ENCODE measurements at places on chromosomes 6 and 20. TPM values are rescaled to one million over a fixed set of nuclear protein-coding genes. Genes with fewer than 3 reads are reported as not detected.

GRCh38 chr6:85137865-85138264 lies 312.0 kb upstream of the NT5E start:
- no peak for DNase-seq

DNA sequence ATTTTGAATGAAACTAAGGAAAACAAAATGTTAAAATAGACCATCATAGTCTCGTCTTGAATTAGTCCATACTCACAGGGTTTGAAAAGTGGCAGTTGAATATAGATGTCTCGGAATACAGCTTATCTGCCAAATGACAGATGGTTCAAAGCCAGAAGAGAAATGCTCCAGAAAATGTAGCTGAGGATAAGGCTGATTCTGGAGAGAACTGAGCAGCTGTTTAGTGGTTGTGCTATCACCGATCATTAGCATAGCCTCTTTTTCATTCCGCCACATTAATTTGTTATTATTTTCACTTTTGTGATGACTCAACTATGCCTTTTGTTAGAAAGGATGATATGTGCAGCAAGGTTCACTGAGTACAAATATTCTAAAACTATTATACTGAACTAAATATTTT lies 390.2 kb upstream of the MAN1A1 start:
- DNase-seq, result no peak

GRCh38 chr6:107811591-107812218 lies 12.4 kb downstream of the SCML4 start:
- DNase-seq, result no peak

PTP4A1 gene
- 17.8 TPM for total RNA-seq

TREML2 gene
- not detected for total RNA-seq

HTR1B gene
- 0.20 TPM for total RNA-seq

BPIFB2 gene
- not detected for total RNA-seq
